CD4-positive, alpha-beta T cell treated with Interferon alpha-2 for 1 hour (primary cell): ENCODE measurements at places on chromosomes 3 and 15.

DNA sequence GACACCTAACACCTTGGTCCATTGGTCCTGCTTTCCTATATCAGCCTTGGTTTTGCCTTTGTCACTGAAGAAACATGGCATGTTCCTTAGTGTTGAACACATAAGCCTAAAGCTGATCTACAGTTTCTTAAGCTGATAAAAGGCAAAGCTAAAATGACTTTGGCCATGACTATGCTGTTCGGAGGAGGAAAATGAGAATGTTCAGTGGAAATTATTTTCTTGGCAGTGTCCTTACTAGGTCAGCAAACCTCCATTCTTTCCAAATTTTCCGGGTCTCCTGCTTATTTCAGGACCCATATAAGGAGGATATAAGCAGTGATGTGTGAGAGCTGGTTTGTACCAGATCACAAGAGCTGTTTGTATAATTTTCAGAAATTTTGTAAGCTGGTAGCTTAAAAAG lies 832.9 kb upstream of the CFAP20DC start:
- DNase-seq: no peak

DNA sequence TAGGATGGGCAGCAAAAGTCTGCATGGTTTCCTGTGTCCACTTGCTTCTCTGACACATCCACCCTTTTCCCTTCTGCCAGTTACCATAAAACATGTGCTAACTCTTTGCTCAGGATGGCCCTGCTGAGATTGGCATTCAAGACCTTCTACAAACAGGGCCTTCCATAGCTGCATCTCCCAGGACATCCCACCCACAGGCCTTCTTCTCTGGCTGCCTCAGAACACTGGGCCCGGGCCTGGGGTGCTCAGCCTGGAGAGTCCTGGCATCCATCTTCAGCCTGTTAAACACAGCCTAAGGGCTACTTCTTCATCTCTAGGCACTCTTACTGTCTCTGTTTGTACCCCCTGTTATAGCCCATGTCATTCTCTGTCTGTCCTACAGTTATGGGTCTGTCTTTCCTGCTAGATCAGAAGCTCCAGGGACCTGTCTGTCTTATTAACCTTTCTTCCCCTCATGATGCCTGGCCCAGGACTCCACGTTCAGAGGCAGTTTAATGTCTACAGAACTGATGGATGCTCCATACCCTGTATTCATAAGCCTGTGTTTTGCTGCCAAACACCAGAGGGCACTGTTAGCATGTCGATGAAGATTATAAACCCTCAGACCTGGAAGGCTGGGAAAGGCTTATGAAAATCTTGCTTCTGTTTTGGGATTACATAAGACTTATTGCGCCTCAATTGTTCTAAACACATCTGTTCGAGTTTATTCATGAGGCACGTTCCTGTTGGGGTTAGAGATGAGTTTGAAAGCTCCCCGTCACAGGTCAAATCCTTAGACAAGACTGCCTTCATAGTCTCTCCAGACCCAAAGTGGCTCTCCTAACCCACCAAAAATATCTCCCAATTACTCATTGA lies 16.5 kb downstream of the SEMA3G start:
- DNase-seq: peak; percentile 58

- no peak for DNase-seq
Observed at GRCh38 chr3:169362301-169362700, 301.2 kb downstream of the MECOM start.

DNA sequence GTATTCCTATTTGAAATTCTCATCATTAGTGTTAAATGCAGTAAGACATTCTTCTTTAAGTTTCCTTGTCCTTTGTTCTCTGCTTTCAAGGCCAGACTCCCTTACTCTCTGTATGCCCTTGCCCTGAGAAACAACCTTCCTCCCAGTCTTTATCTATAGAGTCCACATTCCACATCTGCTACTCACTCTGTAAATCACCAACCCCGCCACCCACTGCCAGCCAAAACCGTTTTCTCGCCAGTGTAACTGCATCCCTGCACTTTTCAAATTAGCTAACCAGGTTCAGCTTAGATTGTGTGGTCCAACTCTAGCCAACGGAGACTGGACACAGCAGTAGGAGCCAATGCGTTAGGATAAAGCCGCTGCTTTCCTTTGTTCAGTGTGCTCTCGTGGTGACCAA lies 402.4 kb upstream of the PDZRN3 start:
- DNase-seq: no peak

DNA sequence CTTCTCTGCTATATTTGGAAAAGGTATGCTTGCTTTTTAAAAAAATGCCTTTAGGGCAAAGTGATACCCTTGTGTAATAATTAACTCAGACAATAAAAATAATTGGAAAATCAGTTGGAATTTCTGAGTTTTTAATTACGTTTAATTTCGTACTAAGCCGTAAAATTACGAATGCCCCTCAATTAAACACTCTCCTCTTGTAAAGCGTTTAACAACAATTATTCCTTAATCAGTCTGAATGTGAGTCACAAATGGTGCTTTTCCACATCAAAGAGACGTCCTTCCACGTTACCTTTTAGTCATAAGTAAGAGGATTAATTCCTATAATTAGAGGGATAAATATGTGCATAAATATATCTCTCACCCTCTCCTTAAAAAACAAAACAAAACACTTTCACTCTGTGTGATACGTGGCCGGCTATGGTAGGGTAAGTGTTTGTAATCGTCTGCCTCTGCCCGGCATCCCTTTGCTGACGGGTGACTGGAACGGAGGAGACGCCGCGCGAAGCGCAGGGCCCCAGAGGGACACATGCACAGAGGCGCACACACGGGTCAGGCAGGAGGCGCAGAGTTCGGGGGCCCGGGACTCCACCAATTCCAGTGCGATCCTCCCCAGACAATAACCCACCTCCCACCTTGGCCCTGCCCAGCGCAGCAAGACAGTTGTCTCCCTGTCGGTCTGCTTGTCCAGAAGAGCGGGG lies 9.7 kb upstream of the MEIS2 start:
- DNase-seq: no peak

DNA sequence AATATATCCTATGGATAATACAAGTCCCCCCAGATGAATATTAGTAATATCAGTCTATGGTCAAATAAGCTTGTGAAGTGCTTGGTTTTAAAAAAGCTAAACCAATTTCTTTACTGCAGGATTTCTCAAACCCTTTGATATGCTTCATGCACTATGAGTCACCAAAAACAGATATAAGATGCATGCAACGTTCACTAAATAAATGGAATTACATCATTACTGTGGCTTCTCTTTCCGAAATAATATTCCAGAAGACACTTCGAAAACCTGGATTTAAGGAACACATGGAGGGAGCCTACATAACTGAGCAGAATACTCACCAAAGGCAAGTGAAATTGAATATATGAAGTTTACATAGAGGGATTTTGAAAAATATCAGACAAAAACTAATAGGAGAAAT lies 126.3 kb upstream of the ABI3BP start:
- no peak for DNase-seq

DNA sequence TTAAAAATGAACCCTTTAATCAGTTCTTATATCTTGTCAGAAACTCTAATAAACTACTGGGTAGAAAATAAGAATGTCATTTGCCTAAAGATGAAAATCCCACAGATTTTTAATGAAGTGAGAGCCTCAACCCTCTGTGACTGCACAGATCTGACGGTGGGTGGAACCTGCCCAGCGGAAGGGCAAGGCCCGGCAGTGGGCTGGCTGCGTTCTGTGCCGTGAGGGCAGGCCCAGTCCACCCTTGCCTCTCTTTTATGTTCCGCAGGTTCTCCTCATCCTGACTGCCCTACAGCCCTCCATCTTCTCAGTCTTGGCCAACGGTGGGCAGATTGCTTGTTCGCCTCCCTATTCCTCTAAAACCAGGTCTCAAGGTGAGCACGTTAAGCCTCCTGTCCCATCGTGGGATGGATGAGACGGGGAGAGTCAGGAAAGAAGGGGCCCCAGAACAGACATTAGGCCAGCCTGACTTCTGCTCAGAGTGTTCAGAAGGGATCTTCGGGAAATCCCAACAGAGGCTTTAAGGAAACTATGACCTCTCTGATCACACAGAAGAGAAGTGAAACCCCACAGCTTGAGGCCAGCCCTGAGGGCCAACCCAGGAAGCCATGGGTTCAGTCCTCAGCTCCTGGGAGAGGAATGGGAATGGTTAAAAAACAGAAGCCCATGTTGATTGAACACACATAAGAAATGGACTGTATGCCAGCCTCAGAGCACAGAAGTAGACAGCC lies 16.0 kb downstream of the SLC51A start:
- DNase-seq: no peak

DNA sequence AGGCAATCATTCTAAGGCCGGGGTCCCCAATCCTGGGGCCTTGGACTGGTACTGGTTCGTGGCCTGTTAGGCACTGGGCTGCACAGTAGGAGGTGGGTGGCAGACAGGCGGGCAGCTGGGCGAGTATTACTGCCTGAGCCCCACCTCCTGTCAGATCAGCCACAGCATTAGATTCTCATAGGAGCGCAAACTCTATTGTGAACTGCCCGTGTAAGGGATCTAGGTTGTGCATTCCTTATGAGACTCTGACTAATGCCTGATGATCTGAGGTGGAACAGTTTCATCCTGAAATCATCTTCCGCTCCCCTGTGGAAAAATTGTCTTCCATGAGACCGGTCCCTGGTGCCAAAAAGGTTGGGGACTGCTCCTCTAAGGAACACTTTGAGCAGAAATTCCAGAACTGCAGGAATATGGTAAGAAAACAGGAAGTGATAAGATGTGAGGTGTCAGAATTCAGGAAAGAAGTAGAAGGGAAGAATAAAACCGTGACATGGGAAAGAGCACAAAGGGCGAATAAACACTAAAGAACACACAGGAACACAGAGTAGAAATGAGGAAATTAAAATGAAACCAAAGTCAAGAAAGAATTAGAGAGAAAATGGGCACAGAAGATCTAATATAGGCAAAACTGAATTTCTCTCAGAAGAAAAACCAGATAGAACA lies 57.6 kb downstream of the PDCD6IP start:
- no peak for DNase-seq

GRCh38 chr15:72559781-72560180 lies 85.7 kb downstream of the ARIH1 start:
- no peak for DNase-seq

- DNase-seq: no peak
Observed at GRCh38 chr15:66743204-66743603, 41.2 kb downstream of the SMAD6 start.

GRCh38 chr3:118541796-118542195 lies 492.9 kb downstream of the IGSF11 start:
- DNase-seq: no peak

GRCh38 chr3:102614585-102614984 lies 179.8 kb downstream of the ZPLD1 start:
- DNase-seq: no peak

- no peak for DNase-seq
Observed at GRCh38 chr15:54227569-54227968, 249.3 kb downstream of the UNC13C start.

GRCh38 chr15:47513471-47513870 lies 203.8 kb upstream of the SEMA6D start:
- DNase-seq: no peak

GRCh38 chr3:152416808-152417580 lies 148.3 kb downstream of the MBNL1 start:
- DNase-seq: no peak

DNA sequence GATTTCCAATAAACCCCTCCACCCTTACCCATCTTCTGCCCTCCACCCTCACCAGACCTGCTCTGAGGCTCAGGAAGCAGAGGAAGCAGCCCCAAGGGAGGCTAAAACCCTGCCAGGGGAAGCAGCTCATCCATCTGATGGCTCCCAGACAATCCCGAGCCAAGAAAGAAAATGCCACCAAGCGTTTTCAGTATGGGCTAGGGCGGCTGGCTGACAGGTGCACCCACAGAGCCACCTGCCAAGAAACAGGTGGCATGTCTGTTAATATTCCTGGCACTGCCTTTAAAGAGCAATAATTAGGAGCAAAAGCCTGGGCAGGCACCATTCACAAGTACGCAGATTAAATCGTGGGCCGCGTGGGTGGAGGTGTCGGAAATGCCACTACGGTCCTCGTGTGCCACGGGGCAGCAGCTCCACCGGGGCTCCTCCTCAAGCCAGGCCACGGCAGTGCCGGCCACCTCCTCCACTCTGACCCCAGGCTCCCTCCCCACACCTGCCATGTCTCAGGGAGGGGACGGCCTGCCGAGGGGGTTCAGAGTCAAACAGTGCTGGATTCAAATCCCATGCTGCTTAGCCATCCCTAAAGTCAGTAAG lies 23.9 kb upstream of the GRIP2 start:
- DNase-seq: no peak

DNA sequence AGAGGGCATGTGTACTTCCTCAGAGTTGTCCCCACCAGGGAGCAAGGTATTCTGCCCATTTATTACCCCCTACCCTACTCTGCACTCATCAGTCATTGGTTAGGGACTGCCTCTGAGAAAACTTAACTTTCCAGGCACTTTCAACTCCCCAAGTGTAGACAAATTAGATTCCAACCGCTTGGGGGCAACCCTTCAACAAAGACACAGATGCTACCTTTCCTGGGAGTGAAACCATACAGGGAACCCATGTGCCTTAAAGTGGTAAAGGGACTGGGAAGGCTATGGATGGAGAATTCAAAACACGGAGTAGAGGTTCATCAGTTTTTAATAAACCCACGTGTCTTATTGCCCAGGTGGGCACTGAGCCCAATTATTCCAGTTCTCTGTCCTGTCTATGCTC lies 19.4 kb upstream of the UBE2E2 start:
- no peak for DNase-seq

GRCh38 chr3:114565216-114565615 lies 271.4 kb downstream of the TIGIT start:
- no peak for DNase-seq

GRCh38 chr3:132519914-132520313 lies 77.2 kb upstream of the ACKR4 start:
- no peak for DNase-seq

DNA sequence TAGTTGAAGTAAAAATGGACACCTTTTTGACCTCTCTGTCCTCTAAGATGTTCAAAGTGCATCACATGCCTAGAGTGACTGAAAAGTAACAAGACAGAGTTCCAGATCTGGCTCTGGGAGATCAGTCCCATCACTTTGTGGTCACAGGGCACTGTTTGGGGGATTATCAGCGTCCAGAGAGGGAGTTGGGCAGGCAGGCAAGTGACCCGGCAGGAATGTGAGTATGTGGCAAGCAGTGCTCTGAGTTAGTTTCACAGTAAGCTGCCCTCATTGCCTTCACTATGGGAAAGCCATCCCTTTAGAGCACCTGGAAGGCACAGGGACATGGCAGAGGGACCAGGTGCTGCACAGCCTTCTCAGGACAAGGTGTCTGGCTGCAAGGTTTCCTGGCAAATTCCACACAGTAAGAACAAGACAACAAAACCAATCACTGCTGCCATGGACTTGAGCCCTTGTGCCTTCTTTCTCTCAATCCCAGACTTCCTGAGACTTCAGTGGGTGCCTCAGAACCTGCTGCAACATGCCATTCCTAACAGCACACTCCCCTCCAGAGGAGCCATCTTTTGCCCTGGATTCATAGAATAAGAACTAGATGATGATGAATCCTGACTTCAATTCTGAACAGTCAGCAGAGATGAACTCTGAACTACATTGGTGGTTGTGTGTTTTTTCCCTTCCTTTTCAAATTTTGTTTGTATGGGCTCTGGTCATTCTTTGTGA lies 55.2 kb downstream of the TIPARP start:
- DNase-seq: no peak

- no peak for DNase-seq
Observed at GRCh38 chr15:92662762-92663161, 7.2 kb upstream of the FAM174B start.

- no peak for DNase-seq
Observed at GRCh38 chr3:8355346-8355745, 146.3 kb upstream of the LMCD1 start.
